ENCODE measurements at places on chromosomes 13 and 19.

GRCh38 chr13:79307866-79308298 lies 98.2 kb downstream of the RBM26 start:
- DNase-seq: no peak

DNA sequence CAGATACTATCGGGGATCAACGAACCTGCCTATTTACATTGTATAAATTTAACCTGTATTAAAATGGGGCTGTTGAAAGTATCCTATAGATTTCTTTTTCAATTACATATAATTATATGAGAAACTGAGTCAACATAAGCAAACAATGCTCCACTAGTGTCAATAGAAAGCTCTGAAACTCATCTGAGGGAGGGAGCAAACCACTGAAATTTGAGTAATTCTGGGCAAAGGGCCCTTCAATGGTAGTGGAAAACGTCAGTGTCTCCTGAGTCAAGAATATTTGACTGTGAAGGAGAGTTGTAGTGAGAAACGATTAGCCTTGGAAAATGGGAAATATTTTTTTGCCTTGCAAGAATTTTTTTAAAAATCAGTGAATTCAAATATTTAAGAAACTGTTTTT lies 17.6 kb upstream of the VN1R4 start:
- no peak for DNase-seq

DNA sequence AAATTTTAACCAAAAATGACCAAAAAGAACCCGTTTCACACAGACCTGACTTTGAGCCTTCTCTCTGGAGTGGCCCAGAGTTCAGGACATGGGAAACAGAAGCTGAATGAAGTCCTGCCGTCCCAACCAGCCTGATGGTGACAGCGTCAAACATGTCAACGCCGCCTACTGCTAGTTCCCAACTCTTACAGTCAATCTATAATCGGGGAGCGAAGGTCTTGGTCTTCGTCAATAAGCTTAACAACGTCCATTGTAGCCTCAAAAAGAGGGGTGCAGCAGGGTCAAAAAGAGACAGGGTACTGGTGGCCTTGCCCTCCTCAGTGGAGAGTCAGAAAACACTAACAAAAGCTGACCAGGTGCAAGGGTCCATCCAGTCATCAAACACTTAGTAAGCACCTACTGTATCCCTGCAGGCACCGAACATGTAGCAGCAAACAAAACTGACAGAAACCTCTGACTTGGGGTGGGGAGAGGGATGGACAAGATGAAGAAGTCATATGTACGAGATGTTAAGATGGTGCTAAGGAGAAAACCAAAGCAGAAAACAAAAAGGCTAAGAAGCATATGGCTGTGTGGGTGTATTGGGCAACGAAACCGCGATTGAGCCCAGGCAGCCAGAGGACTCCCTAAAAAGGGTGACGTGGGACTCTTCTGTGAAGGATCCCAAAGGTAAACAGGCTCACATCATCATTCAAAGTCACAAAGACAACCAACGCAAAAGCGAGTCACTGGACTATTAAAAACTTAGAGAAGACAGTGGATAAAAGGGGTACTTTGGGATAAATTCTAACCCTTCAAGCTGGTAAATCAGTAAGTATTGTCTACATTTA lies 12.0 kb downstream of the MLLT1 start:
- DNase-seq: no peak

DNA sequence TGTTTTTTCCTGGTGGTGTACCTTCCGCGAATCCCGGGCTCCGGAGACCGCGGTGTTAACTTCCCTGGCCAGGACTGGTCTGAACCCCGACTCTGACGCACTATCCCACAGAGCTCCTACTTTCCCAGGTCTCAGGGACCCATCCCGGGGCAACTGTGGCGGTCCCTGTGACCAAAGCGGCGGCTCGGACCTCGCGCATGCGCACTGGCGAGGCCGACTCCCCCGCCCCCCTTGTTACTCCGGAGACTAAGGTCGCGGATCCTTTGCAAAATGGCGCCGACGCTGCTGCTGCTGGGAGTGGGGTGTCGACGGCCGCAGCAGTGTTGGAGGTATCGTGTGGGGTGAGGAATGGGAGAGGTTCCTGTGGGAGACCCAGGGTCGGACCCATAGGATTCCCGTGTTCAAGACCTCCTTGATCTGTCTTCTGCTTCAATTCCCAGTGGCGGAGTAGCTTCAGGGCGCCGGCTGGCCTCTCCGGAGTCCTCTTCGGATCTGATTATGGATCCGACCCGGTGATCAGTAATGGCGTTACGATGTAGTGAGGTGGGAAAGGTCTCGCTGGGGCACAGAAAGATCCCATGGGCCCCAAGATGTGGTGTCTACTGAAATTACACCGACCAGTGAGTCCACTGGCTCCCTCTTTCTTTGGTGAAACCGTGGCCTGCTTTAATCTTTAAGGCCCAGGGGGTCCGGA lies 66.6 kb upstream of the ZNF527 start:
- no peak for DNase-seq

All from GM12891 (cell line).